ENCODE measurements at places on chromosomes 12 and 14.

DNA sequence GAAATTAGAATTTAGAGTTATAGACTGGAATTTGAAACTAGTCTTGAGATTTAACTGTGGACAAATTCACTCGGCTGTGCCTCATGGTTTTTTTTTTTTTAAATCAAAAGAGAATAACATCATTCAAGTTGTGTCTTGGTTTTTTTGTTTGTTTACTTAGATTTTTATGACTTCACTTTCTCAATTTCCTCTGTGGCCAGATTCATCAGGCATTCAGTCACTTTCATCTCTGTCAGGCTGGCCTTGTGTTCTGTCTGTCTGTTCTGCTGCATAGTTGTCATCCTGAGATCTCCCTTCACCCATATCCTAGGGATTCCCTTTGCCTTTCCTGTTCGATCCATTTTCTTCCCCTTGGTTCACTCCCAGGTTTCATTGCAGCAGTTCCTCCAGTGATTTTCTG lies 10.0 kb downstream of the MARK3 start:
- no peak for DNase-seq

GRCh38 chr12:8644345-8645248 lies 18.0 kb downstream of the MFAP5 start:
- no peak for DNase-seq

- DNase-seq = no peak
Observed at GRCh38 chr14:23018107-23018506, 8.2 kb upstream of the C14orf93 start.

DNA sequence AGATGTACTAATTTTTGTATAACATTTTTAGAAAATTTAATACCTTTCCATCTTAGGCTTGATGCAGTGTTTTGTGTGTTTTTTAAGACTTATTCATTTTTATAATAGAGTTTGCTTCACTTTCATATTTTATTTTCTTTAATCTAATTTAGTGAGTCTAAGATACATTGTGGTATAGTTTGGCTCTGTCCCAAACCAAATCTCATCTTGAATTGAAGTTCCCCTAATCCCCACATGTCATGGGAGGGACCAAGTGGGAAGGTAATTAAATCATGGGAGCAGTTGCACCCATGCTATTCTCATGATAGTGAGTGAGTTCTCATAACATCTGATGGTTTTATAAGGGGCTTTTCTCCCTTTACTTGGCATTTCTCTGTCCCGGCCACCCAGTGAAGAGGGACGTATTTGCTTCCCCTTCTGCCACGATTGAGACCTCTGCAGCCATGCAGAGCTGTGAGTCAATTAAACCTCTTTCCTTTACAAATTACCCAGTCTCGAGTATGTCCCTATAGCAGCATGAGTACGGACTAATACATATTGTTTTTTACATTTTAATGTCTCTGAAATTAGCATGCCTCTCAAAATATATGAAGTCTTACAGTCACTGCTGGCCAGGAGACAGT lies 34.9 kb downstream of the GABARAPL1 start:
- DNase-seq = no peak

GRCh38 chr12:89091293-89091841 lies 260.9 kb downstream of the DUSP6 start:
- no peak for DNase-seq

DNA sequence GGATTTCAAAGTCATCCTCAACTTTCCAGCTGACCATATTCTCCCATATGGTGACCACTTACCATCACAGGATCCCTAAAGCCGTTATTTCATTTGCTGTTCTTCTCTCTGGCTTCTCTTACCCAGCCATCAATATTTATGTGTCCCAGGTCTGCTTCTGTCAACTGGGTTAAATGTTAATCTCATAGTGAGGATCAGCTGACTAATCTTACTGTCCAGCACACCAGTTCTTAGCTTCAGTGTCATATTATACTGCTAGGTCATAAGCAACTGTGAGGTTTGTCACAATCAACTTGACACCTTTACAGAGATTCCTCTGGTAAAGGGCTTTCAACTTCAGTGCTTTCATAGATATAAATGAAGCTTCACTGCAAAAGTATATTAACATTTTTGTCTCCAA lies 294.4 kb downstream of the DIO2 start:
- no peak for DNase-seq

Measured in activated CD4-positive, CD25-positive, alpha-beta regulatory T cell treated with anti-CD3 and anti-CD28 coated beads, Interleukin-2, amount 50 U/mL, for 72 hours (primary cell).